ENCODE measurements at places on chromosomes 7 and 10.
A peak's percentile ranks its signal among the peaks of the same experiment; 100 is the strongest.

GRCh38 chr7:111842491-111842890, 280.2 kb upstream of the IMMP2L start:
- DNase-seq, result no peak

DNA sequence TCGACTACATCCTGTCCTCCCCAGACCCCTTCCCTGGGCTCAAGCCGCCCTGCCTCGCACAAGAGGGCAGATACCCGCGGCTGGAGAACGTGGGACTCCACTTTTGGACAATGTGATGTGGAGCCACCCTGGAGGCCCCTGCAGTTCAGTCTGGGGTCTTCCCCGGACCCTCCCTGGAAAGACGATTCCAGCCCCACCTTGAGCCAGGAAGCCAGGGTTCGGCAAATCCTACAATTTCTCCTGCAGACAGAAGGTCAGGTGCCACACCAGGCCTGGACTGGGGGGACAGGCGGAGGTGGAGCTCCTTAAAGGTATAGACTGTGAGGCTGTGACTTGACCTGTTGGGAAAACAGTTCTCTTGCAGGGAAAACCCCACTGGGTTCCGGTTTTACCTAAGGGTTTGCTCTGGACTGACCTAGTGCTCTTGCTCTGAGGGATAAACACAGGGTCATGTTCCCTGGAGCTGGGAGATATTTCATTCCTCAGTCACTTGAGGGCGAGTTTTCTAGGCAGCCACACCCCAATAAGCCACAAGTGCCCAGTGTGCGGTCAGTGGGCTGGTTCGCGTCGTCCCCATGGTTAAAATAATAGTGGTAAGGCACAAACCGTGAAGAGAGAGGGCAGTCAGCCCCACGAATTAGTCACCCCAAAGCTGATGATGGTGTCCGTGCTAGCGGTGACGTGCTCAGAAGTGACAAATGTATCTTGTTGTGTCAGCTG, 1.6 kb downstream of the FOXL3 start:
- DNase-seq, result no peak

GRCh38 chr10:80504897-80505465, 32.7 kb upstream of the SH2D4B start:
- no peak for DNase-seq

DNA sequence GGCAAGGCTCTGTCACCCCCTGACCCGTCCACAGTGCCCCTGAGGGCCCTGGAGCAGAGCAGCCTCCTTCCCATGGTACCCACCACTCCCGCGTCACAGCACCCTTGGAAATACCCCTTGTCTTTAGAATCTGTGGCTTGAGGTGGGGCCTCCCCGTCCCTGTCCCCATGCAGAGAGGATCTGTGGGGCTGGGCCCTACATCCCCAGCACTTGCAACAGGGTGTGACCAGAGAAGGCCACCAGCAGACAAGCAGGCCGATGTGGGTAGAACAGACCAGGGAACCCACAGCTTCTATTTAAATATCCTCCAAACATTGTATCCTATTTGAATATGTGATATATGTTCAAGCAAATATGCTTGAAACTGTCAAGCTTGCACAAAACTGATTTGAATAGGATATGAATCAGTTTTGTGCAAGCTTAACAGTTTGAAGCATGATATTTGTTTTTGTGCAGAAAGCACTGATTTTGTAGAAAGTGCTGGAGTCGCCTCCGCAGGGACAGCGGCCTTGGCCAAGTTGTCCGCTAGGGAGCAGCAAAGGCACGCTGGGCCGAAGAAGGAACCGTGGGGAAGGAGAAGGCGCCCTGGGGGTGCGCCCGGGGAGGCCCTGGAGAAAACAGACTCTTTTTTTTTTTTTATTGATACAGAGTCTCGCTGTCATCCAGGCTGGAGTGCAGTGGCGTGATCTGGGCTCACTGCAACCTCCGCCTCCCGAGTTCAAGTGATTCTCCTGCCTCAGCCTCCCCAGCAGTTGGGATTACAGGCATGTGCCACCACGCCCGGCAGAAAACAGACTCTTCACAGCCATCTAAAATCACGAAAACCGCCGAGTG, 2.2 kb downstream of the CFAP46 start:
- peak; percentile 52 for DNase-seq

DNA sequence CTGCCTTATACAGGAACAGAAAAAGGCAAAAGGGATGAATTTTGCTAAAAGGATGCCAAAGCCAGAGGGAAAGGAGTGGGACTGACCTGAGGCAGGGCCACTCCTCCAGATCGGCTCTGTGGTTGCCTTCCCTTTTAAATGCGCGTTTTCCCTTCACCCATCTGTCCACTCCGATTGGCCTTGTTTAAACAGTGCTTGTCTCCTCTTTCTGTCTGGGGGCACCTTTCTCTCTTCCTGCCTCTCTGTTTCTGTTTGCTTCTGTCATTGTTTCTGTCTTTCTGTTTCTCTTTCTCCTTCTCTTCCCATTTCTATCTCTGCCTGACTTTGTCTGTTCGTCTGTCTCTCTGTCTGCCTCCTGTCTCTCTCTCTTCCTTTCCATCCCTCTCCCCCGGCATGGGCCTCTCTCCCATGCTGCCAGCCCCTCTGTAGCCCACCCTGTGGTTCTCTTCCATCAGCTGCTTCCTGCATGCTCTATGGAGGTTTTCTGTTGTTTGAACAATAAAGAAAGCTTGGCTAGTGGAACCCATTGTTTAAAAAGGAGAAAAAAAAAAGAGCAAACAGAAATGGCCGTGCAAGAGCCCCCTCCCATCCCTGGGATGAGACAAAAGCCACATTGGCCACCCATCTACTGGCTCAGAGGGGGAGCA, 29.5 kb upstream of the HSPB1 start:
- DNase-seq, result no peak

DNA sequence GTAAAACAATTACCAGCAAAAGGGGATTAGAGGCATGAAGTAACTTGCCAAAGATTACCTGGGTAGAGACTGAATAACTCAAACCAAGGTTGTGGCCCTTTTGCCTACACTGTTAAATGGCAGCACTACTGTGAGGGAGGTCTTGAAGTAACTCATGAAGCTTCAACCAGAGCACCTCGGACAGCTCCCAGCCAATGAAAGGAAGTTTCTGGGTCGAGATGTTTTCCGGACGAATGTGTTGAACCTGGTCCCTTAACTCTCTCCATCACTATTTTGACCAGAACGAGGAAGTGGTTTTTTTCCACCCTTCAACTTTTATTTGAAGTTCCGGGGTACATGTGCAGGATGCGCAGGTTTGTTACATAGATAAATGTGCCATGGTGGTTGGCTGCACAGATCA, 133.6 kb upstream of the PRKCQ start:
- DNase-seq, result no peak

GRCh38 chr10:122252805-122253204, 18.3 kb upstream of the BTBD16 start:
- peak; percentile 25 for DNase-seq
